ENCODE measurements at places on chromosomes 16 and 17. TPM values are rescaled to one million over a fixed set of nuclear protein-coding genes. Genes with fewer than 3 reads are reported as not detected.

CBLN1 gene
- polyA plus RNA-seq, result 0.14 TPM

AANAT gene
- not detected for polyA plus RNA-seq

GCGR gene
- 18.6 TPM for polyA plus RNA-seq

PIK3R6 gene
- 1.0 TPM for polyA plus RNA-seq

RPTOR gene
- 18.0 TPM for polyA plus RNA-seq

JPH3 gene
- polyA plus RNA-seq, result 0.69 TPM

ZFP3 gene
- polyA plus RNA-seq, result 15.8 TPM

TPSD1 gene
- not detected for polyA plus RNA-seq

FOXC2 gene
- polyA plus RNA-seq, result 56.4 TPM
